ENCODE measurements at places on chromosomes 11 and 22.

- no peak for DNase-seq
Measured at GRCh38 chr11:46388619-46389449, 2.7 kb downstream of the CHRM4 start.

- DNase-seq: no peak
Measured at GRCh38 chr11:115766561-115766960, 262.3 kb upstream of the CADM1 start.

GRCh38 chr22:43156413-43156812 is 5.1 kb downstream of the TSPO start:
- no peak for DNase-seq

DNA sequence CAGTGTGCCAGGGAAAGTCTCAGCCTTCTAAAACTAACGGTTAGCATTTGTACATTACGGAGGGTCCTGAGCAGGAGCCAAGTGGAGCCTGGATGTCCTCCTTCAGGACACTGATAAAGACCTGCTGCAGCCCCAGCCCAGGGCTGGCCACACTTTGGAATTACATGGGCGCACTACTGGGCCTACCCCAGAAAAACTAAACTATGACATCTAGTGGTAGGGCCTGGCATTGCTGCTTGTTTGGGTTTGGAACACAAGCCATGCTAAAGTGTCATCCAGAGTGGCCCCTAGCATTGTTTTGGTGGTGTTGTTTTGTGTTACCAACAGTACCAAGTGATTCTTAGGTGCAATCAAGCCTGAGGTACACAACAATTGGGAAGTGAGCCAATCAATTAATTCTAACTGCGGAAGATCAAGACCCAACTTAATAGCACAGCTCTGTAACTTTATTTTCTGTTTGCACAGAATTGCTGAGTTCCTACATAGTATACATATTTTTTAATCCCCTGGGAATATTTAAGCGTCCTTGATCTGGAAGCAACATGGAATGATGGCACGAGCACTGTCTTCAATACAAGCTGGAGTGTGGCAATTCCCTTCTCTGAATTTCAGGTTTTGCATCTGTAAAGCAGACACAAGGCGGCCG is 340.7 kb downstream of the LARGE1 start:
- DNase-seq: peak; percentile 14

DNA sequence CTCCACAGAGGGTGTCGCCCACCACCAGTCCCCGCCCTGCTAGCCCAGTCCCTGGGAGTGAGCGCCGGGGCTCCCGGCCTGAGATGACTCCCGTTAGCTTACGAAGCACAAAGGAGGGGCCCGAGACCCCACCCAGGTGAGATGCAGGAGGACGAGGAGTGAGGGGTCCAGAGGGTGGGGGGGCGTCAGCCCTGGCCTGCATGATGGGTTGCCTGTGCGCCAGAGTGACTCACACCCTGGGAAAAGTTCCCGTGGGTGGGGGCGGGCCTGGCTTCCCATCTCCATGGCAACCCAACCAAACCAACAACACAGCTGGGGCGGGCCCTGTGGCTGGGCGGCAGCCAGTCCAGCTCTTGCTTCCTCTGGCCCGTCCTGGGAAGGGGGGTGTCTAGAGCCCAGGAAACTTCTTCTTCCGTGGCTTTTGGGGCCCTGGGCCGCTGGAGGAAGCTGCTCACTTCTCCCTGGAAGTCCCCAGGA is 4.5 kb downstream of the GAS2L1 start:
- peak; percentile 85 for DNase-seq

- DNase-seq: no peak
Measured at GRCh38 chr11:19777377-19778102, 64.9 kb downstream of the NAV2 start.

- DNase-seq: no peak
Measured at GRCh38 chr11:112226831-112227401, 688 bp downstream of the PTS start.

DNA sequence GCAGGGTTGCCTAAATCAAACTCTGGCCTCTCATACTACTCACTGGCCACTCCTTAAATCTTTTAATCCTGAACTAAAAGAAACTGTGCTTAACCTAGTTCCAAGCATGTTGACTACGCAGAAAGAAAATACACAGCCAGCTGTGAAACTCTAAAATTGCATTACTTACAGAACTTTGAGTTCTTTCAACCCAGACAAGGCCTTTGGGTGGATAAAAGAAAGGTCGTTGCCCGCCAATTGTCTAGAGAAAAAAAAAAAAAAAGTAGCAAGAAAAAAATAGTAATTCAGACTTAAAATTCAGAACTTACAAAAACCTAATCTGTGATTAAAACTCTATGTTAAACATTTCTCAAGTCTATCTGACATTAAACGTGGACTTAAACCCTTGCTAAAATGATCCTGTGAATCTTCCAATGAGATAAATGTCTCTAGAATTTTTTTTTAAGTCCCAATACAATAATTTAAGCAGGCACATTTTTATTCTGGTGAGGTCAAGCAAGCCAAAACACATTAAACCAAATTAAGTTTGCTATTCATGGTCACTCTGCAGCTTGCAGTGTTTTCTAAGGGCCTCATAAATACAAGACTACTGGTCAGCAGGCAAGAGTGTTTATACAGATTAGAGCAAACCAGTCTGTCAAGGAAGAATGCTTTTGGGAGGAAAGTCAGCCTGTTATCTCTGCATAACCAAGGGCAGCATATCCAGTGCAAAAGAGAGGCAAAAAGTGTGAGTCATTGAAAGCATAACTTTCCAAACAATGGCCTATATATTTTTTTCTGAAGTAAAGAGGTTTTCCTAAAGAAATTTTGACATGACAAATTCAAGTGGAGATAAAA is 29.5 kb upstream of the CCDC34 start:
- DNase-seq: no peak

GRCh38 chr11:128420265-128420664 is 167.1 kb downstream of the ETS1 start:
- no peak for DNase-seq

- no peak for DNase-seq
Measured at GRCh38 chr11:45025716-45026492, 75.2 kb upstream of the TP53I11 start.

- DNase-seq: no peak
Measured at GRCh38 chr11:125253289-125253688, 88.7 kb downstream of the PKNOX2 start.

DNA sequence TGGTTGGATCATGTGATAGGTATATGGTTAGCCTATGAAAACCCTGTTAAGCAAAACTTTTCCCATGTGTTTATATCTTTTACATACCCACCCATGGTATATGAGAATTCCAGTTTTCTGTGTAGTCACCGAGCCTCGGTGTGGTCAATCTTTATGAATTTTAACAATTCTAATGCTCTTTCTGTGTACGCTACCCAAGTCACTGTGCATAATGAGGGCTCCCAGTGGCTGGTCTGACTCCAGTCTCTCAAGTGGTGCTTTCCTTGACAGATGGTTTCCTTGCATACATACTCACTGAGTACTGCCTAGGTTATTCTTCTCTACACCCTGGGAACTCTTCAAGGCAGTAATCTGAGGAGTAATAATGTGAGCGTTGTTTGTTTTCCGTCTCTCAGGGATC is 17.6 kb downstream of the MUC15 start:
- no peak for DNase-seq

GRCh38 chr11:71246559-71246958 is 5.8 kb downstream of the SHANK2 start:
- DNase-seq: no peak

All from CD4-positive, alpha-beta T cell (primary cell).